Amygdala (tissue), 56 donors: ENCODE measurements at places on chromosomes 13 and 19.
A peak's percentile ranks its signal among the peaks of the same experiment; 100 is the strongest.

DNA sequence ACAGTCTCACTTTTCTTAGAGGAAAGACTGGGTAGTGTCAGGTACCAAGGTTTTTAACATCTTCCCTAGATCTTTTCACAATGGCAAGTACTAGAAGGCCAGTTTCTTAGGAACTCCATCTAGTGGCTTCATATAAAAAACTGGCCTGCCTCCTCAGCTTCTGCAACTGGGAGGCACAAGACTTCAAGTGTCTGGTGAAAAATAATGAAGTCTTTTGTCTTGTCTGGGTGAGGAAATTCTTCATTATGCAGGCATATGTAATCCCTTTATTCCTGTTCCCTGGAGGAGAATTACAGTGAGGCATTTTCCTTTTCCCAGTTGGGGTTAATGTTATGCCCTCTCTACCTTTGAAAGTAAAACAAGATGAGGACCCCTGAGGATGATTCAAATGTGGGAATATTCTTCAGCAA lies 300.5 kb downstream of the NALCN start:
- DNase-seq = no peak

GRCh38 chr13:47027780-47028437 lies 131.1 kb upstream of the HTR2A start:
- no peak for DNase-seq

- no peak for DNase-seq
These were observed 3.4 kb downstream of the CC2D1A start for GRCh38 chr19:13909430-13909829.

DNA sequence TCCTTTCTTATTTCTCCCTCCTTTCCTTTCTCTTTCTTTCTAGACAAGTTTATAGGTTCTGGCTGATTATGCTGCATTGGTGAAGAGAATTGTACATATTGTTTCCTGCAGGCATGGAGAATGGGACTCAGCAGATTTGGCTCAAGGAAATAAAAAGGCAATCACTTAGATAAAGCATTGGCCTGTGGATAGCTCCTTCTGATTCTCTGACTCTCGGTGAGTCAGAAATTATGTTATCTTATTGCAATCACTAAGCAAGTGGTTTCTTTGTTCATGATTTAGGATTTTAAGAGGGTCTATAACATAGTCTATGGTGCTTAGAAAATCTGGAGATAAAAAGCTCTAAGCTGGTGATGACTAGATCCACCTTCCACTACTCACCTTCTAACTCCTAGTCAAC lies 54.0 kb upstream of the POSTN start:
- DNase-seq = no peak

DNA sequence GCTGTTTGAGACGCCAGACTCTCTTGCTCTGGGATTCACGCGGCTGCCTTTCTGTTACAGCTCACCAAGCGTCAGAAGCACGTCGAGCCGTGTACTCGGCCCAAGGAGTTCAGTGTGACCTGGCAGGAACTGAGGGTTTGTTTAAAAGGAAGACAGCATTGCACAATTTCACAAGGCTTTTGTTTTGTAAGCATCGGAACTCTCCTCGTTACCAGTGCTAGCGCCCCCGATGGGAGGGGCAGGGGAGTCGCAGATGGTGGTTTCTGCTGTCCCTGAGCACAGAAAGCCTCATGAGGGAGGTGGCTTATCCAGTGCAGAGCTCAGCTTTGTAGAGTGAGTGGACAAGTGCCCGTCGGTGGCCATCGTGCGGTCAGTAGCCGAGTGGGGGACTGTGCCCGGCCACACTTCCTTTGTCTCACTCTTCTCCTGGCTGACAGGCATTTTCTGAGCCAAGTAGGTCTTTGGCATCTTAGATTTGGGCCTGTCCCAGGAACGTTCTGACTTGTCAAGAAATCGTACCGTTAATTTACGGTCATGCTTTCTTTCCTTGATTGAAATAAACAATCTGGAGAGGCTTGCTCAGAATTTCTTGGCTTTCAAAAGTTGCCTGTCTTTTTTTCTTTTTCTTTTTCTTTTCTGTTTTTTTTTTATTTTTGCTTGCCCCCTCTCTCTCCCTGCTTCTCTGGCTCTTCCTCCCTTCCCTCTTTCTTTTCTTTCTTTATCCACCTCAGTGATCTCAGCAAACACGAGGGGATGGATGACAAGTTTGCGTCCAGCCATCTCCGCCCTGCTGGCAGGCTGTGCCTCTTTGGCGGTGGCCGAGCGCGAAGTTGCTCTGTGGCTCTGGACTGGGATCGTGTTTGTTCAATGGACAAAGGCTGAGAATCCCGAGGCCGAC lies 7.7 kb downstream of the KDM4B start:
- no peak for DNase-seq

GRCh38 chr19:2416321-2417097 lies 10.9 kb downstream of the TIMM13 start:
- DNase-seq = no peak

DNA sequence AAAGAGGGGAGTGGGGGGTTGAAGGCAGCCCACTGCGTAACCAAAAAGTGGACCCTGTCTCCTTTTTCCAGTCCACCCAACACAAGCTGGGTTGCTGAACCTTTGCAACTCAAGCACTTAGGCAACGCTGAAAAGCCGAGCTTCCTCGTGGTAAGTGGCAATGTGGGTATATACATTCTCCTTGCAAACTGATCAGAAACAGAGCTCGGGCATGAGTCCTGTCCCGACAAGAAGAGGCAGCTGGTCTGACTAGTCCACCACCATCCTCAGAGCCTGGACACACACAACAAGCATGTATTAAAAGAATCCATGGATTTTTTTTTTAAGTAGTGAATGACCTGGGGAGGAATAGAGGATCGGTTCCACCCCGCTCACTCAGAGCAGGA lies 240.6 kb upstream of the ZNF507 start:
- no peak for DNase-seq

GRCh38 chr19:5951338-5951861 lies 26.5 kb downstream of the RANBP3 start:
- DNase-seq = no peak

GRCh38 chr13:45242070-45242469 lies 41.2 kb upstream of the KCTD4 start:
- DNase-seq = no peak

- no peak for DNase-seq
These were observed 116.5 kb downstream of the SPRY2 start for GRCh38 chr13:80224468-80224867.

- no peak for DNase-seq
These were observed 2.8 kb downstream of the DMPK start for GRCh38 chr19:45779231-45780145.

DNA sequence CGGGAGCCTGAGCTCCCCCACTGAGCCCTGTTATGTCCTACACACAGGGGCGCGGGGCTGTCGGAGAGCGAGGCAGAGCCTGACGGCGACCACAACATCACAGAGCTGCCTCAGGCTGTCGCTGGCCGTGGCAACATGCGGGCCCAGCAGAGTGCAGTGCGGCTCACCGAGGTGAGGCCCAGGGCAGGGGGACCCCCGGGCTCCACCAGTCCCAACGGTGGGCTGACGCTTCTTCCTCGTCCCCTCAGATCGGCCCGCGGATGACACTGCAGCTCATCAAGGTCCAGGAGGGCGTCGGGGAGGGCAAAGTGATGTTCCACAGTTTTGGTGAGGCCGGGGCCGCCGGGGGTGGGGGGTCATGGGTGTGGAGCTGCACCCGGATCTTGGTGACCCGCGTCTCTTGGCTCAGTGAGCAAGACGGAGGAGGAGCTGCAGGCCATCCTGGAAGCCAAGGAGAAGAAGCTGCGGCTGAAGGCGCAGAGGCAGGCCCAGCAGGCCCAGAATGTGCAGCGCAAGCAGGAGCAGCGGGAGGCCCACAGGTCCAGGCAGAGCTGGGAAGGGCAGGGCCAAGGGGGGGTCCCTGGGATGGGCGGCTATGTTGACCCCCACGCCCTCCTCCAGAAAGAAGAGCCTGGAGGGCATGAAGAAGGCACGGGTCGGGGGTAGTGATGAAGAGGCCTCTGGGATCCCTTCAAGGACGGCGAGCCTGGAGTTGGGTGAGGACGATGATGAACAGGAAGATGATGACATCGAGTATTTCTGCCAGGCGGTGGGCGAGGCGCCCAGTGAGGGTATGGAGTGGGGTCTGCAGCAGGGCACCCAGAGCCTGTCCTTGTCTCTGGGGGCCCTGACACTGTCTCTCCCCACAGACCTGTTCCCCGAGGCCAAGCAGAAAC lies 1.2 kb upstream of the P2RY11 start:
- no peak for DNase-seq

DNA sequence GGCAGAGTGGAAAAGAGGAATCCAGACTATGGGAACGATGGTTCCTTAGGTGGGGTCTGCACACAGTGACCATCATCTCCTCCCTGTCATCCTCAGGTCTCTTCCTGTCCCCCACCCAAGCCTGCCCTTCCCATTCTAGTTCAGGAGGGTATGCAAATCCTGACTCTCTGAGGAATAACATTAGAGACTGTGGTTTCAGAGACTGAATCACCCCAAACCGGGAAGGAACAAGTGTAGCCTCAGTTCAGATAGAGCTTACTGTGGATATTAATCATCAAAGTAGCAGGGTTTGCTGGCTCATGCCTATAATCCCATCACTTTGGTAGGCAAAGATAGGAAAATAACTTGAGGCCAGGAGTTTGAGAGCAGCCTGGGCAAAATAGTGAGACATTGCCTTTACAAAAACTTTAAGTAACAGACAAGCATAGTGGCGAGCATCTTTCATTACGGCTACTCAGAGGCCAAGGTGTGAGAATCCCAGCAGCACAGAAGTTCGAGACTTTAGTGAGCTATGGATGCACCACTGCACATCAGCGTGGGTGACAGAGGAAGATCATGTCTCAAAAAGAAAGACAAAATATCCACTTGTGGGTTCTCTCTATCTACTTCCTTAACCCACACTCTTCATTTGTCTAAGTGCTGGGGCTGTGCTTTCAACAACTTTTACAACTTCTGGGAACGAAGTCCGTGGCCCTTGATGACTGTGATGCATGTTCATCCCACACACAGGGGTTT lies 19.3 kb upstream of the LGALS13 start:
- no peak for DNase-seq

DNA sequence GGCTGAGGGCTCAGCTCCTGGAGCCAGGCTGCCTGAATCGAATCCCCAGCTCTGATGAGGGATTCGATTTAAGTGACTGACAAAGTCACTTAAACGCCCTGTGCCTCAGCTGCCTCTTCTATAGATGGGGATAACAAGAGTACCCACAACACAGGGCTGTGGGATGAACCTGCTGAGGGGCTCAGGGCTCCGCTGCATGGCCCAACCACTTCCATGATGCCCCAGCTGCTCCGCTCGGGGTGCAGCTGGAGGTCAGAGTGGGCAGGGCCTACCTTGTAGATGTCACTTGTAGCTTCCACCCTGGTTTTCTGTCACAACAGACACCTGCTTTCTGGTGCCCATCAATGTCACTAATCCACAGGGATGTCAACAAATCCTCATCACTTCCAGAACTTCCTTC lies 39.2 kb downstream of the STK24 start:
- DNase-seq = no peak

- DNase-seq = no peak
These were observed 6.6 kb downstream of the HNRNPM start for GRCh38 chr19:8451377-8451776.

DNA sequence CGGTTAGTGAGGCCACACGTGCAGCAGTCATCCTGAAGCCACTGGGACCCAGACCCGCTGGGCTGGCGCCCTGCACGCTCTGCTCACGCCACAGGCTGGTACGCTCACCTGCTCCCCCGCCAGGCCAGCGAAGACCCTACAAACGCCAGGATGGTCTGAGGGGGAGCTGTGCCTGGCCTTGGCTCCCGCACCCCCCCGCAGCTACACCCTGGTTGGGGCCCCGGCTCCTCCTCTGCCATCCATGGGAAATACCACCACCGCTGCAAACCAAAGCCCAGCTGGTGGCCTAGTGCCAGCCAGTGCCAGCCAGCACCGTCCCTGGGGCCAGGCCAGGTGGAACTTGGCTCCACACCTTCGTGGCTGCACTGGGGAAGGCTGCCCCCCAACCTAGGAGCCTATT lies 23.3 kb upstream of the CACTIN start:
- DNase-seq = no peak

DNA sequence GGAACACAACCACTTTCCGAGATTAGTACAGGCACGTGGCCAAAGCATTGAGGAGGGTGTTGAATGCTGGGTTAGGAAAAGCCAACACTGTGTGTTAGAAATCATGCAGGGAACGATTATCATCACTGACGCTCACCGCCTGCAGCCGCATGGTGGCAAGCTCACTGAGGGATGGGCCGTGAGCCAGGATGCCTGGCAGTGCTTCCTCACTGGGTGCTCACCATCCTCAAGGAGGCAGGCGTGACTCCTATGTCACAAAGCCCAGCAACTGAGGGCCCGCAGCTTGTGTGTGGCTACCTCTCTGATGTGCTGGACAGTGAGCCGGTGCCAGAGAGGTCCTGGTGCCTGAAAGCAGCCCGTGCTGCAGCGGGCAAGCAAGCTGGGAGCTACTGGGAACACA lies 30.4 kb upstream of the TIMM44 start:
- DNase-seq = peak; percentile 46

GRCh38 chr19:903266-903797 lies 9.7 kb downstream of the R3HDM4 start:
- DNase-seq = no peak

GRCh38 chr13:80921971-80922370 lies 581.0 kb upstream of the SPRY2 start:
- DNase-seq = no peak

DNA sequence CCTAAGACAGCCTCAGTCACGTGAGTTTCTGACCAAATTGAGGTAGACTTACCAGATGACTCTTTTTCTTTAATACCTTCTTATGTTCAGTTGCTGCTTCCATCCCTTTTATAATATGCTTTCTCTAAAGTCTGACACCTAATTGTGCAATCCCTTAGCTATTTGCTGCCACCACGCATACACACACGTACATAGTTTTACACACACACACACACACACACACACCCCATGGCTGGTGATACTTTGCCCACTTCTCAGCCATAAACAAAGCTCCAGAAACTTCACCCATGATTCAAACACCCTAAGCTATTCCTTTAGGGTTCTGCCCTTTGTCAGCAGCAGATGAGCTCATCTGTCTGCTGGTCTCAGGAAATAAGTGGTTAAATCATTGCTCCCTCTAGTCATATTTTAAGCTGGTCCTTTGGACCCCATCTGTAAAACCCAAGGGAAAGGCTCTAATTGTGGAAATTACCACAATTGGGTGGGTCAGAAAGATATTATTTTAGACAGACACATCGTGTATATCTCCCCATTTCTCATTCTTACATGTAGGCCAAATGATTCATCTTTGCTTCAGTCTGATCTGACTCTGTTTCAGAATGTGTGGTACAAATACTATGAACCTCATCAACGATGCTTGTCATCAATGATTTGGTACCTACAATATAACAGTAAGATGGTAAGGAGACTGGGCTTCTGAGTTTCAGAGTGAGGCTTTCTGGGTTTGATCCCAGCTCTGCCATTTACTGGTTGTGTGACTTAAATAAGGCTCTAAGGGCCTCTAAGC lies 69.2 kb downstream of the NALCN start:
- no peak for DNase-seq

DNA sequence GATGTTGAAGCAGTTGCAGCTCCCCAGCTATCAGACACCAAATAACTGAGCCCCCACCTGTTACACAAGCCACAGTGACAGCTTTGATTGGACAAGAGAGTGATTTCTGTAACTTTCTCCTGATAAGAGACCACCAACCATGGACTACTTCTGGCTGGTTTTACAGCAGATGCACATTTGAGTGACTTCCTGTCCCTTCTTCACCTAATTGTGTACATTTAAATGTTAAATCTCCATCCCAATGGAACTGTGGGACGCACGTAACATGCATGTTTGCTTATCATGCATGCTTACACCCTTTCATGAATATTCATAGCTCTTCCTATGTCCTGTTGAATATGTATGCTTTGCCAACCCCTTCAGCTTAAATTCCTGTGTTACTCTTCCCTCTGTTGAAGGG lies 6.0 kb upstream of the TNFSF11 start:
- DNase-seq = no peak
